ENCODE measurements at places on chromosomes 5 and 9.

- no peak for DNase-seq
Measured at GRCh38 chr5:8234179-8234770, 365.3 kb downstream of the MTRR start.

- DNase-seq: no peak
Measured at GRCh38 chr9:29150606-29151005, 1577.3 kb upstream of the C9orf72 start.

DNA sequence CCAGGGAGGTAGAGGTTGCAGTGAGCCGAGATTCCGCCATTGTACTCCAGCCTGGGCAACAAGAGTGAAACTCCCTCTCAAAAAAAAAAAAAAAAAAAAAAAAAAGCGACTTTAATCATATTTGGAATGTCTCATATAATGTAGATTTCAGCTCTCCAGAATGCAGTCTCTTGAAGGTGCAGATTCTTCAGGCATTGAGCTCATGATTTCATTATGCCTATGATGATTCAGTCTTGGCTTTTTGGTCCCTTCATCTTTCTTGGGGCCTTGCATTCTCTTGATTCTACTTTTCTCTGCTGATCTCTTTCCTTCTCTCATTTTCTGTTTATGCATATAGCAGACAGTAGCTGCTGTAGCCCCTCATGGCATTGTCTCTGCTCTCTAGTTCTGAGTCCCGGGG is 22.9 kb downstream of the KDM4C start:
- DNase-seq: no peak

DNA sequence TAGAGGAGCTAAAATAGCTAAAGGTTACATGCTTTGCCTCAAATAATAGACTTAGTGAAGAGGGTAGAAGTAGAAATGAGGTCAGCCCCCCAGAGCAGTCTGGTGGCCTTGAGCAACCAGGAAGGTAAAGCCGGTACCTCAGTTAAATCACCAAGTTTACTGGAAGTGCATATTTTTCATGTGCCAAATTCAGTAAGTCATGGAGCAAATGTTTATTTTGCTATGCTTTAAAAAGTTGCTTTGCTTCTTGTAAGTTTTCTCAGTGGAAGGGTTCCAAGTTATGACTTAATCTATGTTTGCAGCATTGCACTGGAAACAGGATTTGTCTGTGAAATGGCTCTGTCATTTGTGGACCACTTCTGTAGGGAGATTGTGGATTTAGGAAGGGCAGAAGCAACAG is 256.7 kb downstream of the ARRDC3 start:
- DNase-seq: no peak

GRCh38 chr5:68292316-68292715 is 76.8 kb downstream of the PIK3R1 start:
- DNase-seq: no peak

DNA sequence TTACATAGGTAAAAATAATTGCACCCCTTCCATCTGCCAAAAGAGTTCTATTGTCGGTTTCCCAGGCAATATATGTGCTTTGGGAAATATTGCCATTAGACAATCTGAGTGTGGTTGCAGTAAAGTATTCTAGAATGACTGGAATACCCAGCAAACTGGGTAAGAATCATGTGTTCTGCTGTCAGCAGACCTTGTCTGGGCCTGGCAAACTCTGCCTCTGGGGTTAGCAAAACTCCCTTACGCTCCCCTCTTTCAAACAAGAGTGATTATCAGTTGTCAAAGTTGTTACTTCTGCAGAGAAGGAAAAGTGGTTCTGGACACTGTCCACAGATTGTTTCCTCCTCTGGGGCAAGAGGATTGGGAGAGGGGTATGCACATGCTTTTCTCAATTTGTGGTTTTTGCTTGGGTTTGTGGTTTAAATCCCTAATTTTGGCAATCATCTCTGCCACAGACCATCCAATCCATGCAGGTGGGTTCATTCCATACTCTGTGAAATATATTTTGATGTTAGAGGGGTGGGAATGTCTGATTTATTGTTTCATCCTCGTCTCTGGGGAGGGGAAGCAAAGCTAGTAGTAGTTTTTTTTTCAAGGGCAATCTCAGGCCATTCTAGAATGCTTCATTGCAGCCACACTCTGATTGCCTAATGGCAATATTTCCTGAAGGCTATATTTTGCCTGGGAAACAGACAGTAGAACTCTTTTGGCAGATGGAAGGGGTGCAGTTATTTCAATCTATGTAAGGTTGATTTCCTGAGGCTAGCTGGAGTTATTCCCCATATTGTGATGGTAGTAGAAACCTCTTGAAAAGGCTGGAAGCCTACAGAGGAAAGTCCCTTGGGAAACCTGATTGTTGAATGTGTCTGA is 24.0 kb upstream of the TNFSF15 start:
- no peak for DNase-seq
